Stimulated activated CD8-positive, alpha-beta memory T cell treated with anti-CD3 and anti-CD28 coated beads, Interleukin-7, amount 100 ng/mL, for 1 hour (primary cell): ENCODE measurements at places on chromosomes 4 and X.

GRCh38 chrX:28188526-28188925, 207.3 kb upstream of the DCAF8L1 start:
- DNase-seq: no peak

- DNase-seq: no peak
Observed at GRCh38 chr4:169385376-169385775, 114.6 kb upstream of the SH3RF1 start.

DNA sequence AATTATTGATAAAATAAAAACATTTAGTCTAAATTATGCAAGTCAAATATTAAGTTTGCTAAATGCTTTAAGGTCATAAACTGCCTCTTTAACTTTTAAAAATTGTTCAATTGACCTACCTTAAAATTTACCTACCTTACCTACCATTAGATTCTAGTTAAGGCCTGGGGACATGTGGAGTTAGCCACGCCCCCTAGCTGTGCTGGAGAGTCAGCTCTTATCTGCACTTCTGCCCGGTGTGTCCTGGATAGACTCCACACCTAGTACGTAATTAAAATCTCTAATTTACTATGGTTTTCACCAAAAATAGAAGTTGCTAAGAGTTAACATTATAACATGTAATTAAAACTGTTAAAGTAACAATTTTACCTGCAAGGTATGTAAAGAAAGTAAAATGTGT, 22.7 kb downstream of the TENM3 start:
- no peak for DNase-seq

DNA sequence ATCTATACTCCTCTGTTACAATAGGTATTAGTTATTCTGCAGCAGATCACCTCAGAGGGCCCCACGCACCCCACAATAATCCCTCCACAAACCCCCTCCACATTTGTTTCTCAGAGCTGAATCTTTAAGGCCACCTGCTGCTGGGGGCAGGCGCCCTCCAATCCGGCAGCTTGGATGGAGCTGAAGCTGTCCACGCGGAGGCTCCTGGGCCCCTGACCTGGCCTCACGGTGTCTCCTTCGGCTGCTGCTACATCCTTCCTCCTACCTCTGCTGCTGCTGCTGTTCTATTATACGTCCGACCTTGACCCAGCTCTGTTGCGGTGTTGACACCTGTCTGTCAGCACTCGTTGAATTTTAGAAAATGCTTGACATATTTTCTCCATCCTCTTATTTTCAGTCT, 430.2 kb upstream of the ZFP42 start:
- no peak for DNase-seq
